Retinal pigment epithelial cell (primary cell): ENCODE measurements at places on chromosomes 11 and 22.

- DNase-seq = no peak
These were observed 16.5 kb upstream of the CDC42EP2 start for GRCh38 chr11:65298131-65298535.

GRCh38 chr22:27344546-27344945 lies 457.0 kb downstream of the MN1 start:
- DNase-seq = no peak

- no peak for DNase-seq
These were observed 53.5 kb downstream of the ENDOD1 start for GRCh38 chr11:95143106-95143681.

DNA sequence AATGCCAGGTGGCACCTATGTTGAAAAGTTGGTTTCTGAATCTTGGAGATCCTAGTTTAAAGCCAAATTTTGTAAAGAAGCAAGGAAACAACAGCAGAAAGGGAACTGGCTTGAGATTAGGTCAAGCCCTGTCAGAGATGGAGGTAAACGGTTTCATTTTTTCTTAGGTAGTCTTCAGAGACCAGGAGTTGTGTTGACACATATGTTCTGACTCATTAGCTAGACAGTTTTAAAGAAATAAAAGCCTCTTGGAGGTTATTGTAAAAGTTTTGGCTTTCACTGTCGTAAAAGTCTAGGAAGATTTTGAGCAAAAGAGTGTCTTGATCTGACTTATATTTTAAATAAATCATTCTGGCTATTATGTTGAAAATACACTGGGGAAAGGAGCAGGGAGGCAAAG lies 151.5 kb upstream of the CTSC start:
- no peak for DNase-seq

GRCh38 chr11:119909077-119909476 lies 180.1 kb upstream of the NECTIN1 start:
- no peak for DNase-seq

DNA sequence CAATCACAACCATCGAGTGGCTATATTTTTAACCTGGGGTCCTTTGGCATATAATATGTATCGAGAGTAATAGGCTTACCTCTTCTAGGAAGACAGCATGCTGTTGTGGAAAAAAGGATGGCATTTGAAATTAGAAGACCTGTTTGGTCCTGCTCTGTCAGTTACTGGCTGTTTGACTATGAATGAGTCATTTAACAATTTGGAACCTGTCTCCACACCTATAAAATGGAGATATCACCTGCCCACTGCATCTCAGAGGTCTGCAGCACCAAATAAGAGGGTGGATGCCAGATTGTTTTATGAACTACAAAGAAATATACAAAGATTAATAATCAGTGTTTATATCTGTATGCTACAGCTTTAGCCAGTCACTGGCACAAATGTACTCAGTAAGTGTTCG lies 60.8 kb downstream of the SLC25A17 start:
- DNase-seq = no peak

DNA sequence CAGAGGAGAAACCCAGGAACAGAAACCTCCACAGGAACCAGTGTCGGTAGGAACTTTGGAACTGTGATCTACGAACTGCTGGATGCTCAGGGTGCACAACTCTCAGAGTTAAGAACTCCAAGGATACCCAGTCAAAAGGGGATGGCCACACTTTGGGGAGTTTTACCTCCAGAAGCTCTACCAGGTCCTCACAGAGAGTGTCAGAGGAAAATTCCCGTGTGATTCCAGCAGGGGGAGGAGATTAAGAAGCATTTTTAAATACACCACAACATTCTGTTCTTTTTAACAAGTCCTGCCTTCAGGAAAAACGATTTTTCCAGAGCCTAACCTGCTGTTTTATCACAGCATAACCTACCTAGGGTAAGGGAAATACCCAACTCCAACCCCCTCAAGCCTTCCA lies 104.0 kb downstream of the SOX6 start:
- no peak for DNase-seq

- no peak for DNase-seq
These were observed 150.8 kb upstream of the RAG2 start for GRCh38 chr11:36748836-36749235.

- no peak for DNase-seq
These were observed 187.3 kb upstream of the SYT13 start for GRCh38 chr11:45473341-45473895.

DNA sequence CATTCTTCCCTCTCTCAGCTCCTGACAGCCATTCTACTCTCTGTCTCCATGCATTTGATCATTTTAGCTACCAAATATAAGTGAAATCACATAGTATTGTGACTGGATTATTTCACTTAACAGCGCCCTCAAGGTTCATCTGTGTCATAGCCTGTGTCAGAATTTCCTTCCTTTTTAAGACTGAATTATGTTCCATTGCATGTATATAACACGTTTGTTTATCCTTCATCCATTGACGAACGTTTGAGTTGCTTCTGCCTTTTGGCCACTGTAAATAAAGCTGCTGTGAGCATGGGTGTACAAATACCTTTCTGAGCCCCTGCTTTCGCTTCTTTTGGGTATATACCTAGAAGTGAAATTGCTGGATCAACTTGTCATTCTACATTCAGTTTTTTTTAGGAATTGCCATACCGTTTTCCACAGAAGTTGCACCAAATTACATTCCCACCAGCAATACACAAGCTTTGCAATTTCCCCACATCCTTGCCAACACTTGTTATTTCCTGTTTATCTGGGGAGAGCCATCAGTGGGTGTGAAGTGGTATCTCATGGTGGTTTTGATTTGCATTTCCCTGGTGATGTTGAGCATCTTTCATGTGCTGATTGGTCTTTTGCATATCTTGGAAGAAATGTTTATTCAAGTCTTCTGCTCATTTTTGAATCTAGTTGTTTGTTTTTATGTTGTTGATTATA lies 17.5 kb downstream of the GLB1L2 start:
- no peak for DNase-seq

DNA sequence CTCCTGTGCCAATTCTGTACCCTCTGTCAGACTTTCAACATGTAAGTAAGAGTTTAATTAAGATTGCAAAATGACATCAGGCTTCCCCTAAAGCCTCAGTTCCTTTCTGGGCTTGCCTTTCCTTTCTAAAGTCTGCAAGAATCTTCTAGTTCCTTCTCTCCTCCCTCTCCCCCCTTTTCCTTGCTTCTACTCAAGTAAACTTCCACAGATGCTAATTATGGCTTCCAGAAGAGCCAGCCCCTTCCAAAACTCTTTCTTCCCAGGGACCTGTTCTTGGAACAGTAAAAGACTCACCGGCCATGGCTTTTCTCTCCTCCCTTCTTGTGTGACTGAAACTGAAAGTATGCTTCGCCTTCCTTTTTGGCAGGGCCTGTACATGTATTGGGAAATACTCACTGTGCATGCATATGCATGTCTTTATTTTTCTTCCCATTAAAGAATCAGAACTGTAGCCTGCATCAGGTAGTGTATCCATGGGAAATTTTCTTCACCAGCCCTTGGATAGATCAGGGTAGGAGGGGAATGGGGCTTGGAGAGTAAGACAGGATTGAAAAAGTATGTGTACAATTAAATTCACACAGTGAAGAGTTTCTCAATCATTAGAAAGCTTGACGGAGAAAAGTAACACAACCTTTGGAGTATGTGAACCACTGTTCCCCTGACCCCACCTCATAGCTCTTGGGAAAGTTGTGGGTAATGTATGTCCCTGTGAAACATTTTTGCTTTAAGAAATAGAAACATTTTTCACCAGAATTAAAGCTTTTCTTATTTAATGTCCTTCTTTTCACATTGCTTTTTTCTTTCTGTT lies at the start of gene CASP1:
Gene CASP1 (minus strand): TSS at position 332 of the 808 bp plus-strand sequence. CDS start 31 bp downstream, at position 301.
- no peak for DNase-seq

GRCh38 chr11:131299598-131300438 lies 70.6 kb upstream of the NTM start:
- no peak for DNase-seq

GRCh38 chr22:44625421-44625760 lies 76.6 kb upstream of the PRR5 start:
- DNase-seq = no peak

GRCh38 chr11:123194337-123195187 lies 486 bp downstream of the CLMP start:
- DNase-seq = no peak

- DNase-seq = no peak
These were observed 179.0 kb downstream of the GRM5 start for GRCh38 chr11:88886796-88887195.

DNA sequence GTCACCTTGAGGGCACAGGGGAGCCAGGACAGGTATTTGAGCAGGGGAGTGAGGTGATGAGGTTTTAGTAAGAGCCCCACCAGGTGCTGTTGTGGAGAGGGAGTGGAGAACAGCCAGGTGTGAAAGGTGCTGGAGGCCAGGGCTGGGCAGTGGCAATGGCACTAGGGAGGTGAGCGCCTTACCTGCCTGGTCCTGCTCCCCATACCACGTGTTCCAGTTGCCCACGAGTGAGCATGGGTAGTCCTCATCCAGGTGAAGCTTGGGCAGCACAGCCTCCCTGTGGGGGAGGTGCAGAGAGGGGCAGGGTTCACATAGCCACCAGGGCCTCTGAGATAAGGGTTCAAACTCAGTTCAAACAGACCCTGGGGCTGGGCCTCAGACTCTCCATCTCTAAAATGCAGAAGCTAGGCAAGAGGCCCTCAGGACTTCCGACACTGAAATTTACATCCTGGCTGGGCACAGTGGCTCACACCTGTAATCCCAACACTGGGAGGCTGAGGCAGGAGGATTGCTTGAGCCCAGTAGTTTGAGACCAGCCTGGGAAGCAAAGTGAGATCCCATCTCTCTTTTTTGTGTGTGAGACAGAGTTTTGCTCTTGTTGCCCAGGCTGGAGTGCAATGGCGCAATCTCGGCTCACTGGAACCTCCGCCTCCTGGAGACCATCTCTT lies 11.8 kb downstream of the NIPSNAP1 start:
- DNase-seq = no peak

- no peak for DNase-seq
These were observed 38.2 kb downstream of the BRD1 start for GRCh38 chr22:49789289-49790141.

GRCh38 chr11:27868709-27869108 lies 168.5 kb upstream of the BDNF start:
- no peak for DNase-seq

GRCh38 chr11:14668731-14669301 lies 25.2 kb downstream of the PDE3B start:
- DNase-seq = no peak

- DNase-seq = no peak
These were observed 1.1 kb downstream of the SEC14L2 start for GRCh38 chr22:30397656-30398635.

GRCh38 chr11:6475936-6476335 lies 2.2 kb upstream of the TRIM3 start:
- DNase-seq = no peak

- no peak for DNase-seq
These were observed 10.1 kb downstream of the NAGA start for GRCh38 chr22:42060489-42060888.

DNA sequence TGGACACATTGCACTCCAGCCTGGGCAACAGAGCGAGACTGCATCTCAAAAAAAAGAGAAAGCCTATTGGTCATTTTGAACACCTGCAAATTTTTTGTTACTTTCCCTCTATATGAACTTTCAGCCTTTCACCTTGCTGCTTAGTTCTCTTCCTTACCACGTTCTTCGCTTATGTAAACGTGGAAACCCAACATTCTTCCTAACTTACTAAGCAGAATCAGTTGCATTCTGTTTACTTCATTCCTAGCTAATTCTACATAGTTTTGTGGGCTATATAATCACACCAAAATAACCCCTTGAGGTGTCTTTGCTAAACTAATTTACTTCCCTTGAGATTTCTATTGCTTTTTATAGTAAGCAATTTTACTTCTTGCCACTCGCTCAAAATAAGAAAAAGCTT lies 23.2 kb downstream of the MS4A4A start:
- no peak for DNase-seq

- DNase-seq = no peak
These were observed 304.6 kb downstream of the OPCML start for GRCh38 chr11:133227632-133228111.

DNA sequence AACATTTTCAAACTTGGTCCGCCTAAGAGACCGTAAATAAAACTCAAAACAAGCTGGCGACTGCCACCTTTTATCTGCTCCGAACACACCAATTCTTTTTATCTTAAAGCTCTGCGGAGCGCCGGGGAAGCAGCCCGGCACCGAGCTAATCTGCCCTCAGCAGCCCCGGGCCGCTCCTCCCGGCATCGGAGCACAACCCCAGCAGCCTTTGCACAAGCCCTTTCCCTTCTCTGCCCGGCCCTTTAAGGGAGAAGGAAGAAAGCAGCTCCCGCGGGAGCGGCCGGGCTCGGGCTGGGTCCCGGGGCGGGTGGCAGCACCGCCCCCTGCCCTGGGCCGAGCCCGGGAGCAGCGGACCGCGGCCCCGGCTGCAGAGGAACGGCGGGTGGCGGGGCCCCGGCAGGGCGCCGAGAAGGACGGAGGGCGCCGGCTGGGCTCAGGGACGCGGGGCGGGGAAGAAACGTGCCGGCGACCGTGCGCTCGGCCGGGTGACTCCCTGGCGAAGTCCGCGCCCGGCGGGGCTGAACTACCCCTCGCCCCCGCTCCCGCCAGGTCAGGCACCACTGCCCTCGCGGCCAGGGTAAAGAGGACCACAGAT lies 133.6 kb upstream of the C11orf58 start:
- DNase-seq = no peak

DNA sequence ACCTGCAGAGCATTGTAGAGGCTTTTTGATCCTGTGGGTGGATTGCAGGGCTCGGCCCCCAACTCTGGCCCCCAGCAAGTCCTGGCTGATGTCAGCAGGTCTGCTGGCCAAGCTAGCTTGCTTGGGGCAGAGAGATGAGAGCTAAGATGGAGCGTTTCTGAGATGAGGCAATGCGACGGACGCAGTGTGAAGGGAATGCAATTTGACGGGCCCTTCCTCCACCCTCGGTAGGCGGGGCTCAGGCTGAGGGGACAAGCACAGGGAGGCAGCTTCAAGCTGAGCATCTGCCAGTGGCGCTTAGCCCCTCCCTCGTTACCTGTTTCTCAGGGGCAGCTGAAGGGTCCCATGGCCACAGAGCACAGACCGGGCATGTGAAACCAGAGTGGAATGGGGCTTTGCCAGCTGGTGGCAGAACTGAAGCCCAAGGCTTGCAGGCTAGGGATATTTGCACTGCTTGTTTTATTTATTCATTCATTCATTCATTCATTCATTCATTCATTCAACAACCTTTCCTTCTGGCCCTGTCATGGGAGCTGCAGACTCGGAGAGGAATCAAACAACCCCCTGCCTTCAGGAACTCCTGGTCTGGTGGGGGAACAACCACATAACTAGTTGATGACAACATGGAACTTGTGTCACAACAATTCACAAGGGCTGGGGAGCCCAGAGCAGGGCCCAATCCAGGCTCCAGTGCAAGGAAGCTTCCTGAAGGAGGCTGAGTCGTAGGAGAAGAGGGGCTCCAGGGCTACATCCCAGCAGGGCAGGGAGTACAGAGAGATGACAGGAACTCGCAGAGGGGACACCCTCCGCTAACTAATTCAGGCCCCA lies 66.8 kb downstream of the THAP12 start:
- DNase-seq = no peak

- no peak for DNase-seq
These were observed 14.8 kb downstream of the FAM181B start for GRCh38 chr11:82718821-82719220.

DNA sequence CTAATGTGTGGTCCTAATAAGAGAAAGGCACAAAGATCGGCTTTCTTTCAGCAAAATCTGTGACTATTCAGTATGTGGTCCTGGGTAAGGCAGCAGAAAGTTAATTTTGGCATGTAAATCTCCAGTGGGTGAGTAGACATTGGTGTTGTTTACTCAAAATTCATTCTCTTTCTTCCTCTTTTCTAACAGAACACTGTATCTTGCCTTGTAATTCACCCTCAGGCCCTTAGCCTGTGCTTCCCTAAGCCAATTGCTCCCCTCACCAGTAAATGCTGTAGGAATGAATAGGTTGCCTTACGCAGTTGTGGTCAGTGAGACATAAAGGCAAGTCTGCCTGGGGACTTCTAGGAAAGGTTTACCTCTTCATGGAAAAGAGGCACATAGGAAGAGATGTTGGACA lies 49.9 kb upstream of the PDE3B start:
- no peak for DNase-seq
